ENCODE measurements at places on chromosomes 5 and 9. TPM values are rescaled to one million over a fixed set of nuclear protein-coding genes. Genes with fewer than 3 reads are reported as not detected.

DNA sequence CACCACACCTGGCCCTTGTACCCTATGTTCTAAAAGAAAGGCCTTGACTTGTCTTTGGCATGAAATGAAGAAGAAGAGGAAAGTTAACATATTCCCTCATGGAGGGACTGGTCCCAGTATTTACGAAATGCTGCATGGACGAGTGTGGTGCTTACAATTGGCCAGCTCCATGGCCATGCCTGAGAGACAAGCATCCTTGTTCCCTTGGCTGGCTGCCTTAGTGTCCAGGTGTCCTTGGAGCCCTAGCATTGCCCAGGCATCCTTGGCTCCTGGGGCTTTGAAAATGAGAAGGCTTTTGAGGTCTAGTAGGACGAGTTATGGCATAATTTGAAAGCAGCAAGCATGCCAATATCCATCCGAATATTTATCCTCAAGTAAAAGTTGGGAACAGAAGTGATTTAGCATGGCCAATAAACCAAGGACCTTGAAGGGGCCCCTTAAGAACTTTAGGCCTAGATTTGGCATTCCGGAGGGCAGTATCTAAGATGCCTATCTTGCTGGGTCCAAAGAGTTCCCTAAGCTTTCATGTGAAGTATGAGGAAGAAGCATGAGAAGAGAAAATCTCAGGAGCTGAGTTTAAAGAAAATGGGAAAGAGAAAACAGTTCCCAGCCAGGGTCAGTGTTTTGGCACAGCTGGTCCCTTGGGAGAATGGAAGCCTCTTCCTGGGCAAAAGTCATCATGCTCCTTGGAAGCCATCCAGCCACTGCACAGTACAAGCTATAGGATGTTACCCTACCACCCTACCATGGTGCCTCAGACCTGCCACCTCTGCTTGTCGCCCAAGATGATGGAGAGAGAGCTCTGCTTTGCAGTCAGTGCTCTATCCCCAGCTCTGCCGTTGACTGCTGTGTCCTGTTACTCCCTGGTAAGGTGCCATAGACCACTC lies 91.0 kb downstream of the AOPEP start:
- no peak for DNase-seq

TMEFF1 gene
- total RNA-seq = 0.57 TPM

- no peak for DNase-seq
These were observed 62.1 kb downstream of the TMOD1 start for GRCh38 chr9:97563458-97564135.

GRCh38 chr5:2109566-2109965 lies 226.8 kb upstream of the IRX4 start:
- no peak for DNase-seq

DNA sequence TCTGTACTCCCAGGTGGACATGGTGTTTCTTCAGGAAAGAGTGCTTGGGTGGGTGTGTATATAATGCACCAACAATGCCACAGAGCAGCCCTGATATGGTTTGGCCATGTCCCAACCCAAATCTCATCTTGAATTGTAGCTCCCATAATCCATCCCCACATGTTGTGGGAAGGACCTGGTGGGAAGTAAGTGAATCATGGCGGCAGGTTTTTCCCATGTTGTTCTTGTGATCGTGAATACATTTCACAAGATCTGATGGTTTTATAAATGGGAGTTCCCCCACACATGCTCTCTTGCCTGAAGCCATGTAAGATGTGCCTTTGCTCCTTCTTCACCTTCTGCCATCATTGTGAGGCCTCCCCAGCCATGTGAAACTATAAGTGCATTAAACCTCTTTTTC lies 158.5 kb downstream of the NR3C1 start:
- DNase-seq = no peak

DRD1 gene
- total RNA-seq = not detected

DNA sequence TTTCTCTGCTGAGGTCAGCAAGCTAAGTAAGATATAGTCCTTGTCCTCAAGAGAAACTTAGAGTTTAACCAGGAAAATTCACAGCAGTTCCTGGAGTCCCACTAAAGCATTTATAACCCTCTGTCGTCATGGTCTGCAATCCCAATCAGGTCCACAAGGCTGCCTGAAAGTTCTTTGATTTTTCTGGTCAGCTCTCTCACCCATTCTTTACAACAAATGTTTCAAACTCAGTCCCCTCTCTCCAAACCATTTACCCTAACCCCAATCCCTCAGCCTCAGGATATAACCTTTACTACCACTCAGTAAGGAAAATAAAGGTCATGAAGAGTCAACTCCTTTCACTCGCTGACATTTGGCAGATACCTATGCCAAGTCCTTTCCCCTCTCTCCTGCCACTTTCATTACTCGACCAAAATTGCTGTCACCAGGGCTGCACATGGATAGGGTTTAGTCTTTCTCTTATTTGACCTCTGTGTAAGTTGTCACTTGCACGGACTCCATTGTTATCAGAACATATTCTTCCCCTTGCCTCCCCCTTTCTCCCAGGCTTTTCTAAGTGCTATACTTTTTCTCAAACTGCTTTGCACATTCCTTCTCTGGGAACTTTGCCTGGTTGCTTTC lies 936.6 kb downstream of the NR2F1-AS1 start:
- DNase-seq = no peak

DNA sequence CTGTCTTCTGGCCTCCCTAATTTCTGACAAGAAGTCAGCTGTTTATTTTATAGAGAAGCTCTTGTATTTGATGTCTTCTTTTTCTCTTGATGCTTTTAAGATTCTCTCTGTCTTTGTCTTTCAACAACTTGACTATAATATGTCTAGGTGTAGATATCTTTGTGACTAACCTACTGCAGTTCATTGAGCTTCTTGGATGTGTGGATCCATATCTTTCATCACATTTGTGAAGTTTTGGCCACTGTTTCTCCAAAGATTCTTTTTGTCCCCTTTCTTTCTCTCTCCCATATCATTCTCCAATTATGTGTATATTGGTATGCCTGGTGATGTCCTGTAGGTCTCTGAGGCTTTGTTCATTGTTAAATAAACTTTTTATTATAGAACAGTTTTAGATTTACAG lies 16.7 kb downstream of the SPEF2 start:
- DNase-seq = no peak

PCDHGB6 gene
- 1.4 TPM for total RNA-seq

- no peak for DNase-seq
These were observed 21.7 kb downstream of the LHX6 start for GRCh38 chr9:122207096-122207495.

WDR38 gene
- total RNA-seq = not detected

- DNase-seq = no peak
These were observed 34.0 kb downstream of the B4GALT1 start for GRCh38 chr9:33133186-33133585.

- no peak for DNase-seq
These were observed at the start of gene TESK1 for GRCh38 chr9:35604578-35605350. Gene TESK1, plus strand, starts transcription at chr9:35605262. Its CDS starts 358 bp downstream, at chr9:35605620.

DNA sequence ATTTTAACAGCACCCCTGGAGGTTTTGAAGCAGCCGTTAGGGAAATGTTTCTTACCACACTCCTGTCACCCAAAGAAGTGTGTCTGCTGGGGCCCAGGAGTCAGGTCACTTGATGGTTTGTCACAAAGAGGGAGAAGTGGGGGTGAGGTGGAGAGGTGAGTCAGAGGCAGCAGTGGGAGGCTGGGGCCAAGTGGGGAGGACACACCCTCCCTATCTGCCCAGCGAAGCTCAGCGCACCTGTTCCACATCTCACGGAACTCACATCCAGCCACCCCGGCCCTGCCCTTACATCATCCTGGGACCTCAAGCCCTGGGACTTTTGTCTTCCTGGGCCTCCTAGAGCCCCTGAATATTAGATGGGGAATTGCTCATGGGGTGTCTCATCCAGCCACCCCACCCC lies 171.1 kb upstream of the SMIM23 start:
- DNase-seq = no peak

TMC1 gene
- total RNA-seq = not detected

DNA sequence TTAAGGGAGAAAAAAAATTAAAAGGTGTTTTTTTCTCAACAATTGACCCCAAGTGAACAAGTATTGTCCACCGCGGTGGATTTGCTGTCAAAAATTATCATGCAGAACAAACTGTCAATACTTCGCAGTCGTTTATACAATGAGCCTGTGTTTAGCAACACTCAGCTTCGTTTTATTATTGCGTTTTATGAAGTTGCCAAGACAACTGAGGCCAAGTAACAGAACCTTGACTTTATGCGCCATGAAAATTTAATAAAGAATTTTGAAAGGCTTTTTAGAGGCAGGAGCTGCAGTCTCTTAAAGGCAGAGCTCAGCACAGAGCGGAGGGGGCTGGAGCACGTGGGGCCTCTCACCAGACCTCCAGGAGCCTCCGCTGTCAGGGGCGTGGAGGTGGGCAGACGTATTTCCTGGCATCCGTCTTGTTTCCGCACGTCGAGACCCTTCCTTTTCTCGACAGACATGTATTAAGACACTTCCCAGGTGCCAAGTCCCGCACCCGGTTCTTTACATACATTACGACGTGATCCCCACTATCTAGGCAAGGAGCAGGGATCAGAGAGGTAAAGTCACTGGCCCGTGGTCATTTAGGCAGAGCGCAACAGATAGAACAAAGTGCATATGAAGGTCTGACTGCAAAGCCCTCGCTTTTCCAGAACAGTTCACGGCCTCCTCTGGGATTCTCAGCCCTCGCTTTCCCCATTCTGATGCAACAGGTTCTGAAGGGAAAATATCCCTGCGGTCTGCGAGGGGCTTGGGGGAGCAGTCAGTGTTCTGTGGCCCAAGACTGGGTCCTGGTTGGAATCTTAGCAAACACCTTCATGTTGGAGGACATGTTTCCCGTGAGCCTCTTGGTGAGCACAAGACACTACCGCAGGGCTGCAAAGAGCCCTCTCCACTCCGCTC lies 164.4 kb downstream of the DAB2IP start:
- no peak for DNase-seq

THBS4 gene
- 1.7 TPM for total RNA-seq

CCDC192 gene
- total RNA-seq = not detected

BTNL8 gene
- 0.19 TPM for total RNA-seq

PDGFRB gene
- total RNA-seq = 13.6 TPM

GRCh38 chr5:139795074-139796001 lies at the start of gene PSD2:
Gene PSD2, plus strand, starts transcription at chr5:139795808. Its CDS starts 13,633 bp downstream, at chr5:139809441.
- DNase-seq = no peak

ZDHHC11 gene
- total RNA-seq = 1.1 TPM

FANCG gene
- total RNA-seq = 15.7 TPM

GRCh38 chr5:132370181-132370970 lies 866 bp downstream of the SLC22A5 start:
- no peak for DNase-seq

DNA sequence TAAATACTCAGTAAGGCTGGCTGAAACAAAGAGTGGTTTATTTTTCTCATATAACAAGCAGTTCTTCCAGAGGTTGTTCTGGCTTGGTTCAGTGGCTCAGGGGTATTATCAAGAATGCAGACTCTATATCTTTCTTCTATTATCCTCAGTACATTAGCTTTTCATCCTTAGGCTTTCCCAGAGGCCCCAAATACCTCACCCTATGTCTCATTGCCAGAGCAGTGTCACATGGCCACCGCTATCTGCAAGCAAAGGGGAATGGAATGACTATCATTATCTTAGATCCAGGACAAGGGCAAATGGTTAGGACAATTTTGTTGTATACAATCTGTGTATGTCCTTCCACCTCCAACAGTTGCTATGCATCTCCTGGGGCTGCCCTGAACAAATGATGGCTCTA lies 69.0 kb upstream of the SNX2 start:
- no peak for DNase-seq

- no peak for DNase-seq
These were observed 106.6 kb downstream of the COL23A1 start for GRCh38 chr5:178483620-178484019.

GRCh38 chr5:53357439-53357838 lies 123.0 kb upstream of the FST start:
- DNase-seq = no peak

CARTPT gene
- total RNA-seq = not detected

- DNase-seq = no peak
These were observed 16.3 kb downstream of the KLF9 start for GRCh38 chr9:70398145-70398556.

NFX1 gene
- total RNA-seq = 22.0 TPM

GRCh38 chr5:133123297-133123696 lies 71.5 kb downstream of the HSPA4 start:
- DNase-seq = no peak

Data from esophagus squamous epithelium (tissue), 5 donors.